ENCODE measurements at places on chromosomes 11 and 22.

- DNase-seq: no peak
Observed at GRCh38 chr22:45296628-45297297, 12.0 kb downstream of the UPK3A start.

DNA sequence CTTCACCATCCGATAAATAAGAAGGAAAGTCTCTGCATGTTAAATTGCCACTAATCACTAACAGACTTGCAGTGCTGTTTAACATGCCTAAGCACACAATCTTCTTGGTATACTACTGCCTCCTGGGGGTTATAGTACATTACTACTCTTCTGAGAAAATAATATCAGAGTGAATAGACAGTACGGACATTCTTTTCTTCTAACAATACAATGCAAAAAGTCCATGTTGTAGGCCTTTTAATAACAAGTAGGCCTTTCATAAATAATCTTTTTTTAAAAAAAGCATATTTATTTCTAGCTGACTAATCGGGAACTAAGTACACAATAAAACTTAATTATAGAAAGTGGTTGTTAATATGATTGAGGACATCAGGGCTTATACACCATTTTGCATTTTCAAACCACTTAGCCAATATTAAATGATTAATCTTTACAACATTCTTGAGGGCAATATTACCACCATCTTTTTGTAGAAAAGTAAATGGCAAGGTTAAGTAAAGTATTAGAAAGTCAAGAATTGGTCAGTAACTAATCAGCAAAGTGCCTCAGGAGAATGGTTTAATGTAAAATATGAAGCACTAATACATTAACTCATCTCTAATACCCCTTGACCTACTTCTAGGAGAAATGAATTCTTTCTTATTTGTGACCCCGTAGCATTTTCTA, 84.7 kb downstream of the TTC28 start:
- DNase-seq: peak; percentile 16

- no peak for DNase-seq
Observed at GRCh38 chr11:19768197-19768596, 55.6 kb downstream of the NAV2 start.

- DNase-seq: peak; percentile 35
Observed at GRCh38 chr22:50305923-50306566, 1.4 kb downstream of the PLXNB2 start.

GRCh38 chr22:35638001-35638400, 10.2 kb upstream of the APOL6 start:
- DNase-seq: no peak

GRCh38 chr22:31291481-31292235, 630 bp downstream of the PIK3IP1 start:
- DNase-seq: no peak

DNA sequence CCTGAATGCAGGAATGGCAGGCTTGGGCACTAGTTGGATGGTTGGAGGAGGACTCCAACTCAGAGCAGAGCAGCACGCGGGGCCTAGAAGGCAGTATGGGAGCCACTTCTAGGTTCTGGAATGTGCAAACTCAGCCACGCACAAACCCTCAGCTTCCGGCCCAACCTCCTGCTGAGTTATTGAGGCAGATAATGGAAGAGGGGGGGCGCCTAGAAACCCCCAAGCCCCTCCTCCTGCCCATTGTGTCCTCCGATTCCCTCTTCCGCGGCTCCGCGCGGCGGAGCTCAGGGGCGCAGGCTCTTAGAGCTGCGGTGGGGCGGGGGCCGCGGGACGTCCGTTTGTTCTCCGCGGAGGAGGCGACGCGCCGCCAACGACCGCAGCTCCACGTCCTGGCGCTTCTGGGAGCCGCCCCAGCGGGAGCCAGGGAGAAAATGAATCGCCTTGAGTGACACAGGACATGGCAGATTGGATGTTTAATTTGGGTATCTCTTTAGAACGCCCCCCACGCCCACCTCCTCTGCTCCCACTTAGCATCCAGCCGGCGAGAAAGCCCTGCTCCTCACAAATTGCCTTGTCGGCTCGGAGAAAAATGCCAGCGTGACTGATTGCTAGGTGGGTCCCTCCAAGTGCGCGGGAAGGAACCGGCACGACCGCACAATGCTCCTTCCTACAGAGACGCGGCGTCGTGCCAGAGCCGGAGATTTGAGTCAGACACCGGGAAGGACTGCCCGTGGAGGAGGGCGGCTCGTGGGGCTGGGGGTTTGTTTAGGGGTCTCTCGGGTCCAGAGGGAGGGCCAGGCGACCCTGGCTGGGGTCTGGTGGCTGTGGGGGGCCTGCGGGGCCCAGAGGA, 144.6 kb downstream of the NECTIN1 start:
- DNase-seq: peak; percentile 80

- no peak for DNase-seq
Observed at GRCh38 chr11:1222491-1223345, at the start of gene MUC5B. Gene MUC5B, plus strand, starts transcription at chr11:1223066. Its CDS starts 58 bp downstream, at chr11:1223124.

- DNase-seq: no peak
Observed at GRCh38 chr11:6553634-6554033, 49.8 kb downstream of the RRP8 start.

DNA sequence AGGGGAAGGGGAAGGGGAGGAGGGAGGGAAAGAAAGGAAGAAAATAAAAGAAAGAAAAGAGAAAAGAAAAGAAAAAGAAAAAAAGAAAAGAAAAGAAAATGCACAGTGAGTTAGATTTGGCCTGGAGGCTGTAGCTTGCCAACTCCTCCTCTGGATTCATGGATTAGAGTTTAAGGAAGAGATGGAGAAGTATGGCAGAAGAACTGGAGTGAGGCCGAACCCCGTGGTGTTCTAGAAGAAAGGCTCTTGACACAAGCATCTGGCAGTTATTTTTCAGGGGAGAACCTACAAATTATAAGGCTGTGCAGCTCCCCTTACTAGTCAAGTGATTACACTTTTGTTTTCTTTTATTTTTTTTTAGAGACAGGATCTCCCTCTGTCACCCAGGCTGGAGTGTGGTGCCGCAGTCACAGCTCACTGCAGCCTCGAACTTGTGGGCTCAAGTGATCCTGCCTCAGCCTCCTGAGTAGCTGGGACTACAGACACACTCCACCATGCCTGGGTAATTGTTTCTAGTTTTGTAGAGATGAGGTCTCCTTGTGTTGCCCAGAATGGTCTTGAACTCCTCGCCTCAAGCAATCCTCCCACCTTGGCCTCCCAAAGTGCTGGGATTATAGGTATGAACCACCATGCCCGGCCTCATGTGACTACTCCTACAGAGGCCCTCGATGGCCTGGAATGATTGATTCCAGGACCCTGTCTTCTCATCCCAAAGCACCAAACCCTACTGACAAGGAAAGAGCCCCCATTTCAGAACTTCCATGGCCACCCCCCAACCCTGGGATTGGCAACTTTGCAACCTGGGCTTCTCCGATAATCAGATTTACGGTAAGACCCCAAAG, 19.5 kb downstream of the ZNF74 start:
- DNase-seq: no peak

GRCh38 chr11:133531458-133531857, 843 bp downstream of the OPCML start:
- DNase-seq: no peak

DNA sequence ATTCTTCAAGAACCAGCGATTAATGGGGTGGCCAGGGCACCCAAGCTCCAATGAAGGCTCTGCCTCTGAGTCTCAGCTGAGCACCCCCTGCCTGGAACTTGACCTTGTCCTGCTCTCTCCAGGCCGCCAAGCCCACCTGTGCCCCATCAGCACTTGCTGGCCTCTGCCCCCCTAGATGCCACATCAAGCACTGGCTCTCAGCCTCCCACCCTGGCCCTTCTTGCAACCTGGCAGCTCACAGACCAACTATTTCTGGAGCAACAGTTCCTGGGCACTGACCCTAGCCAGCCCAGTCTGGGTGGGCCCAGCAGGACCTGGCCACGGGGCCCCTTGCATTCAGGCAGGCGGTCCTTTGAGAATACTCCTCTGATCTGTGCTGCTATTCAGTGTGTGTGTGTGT, 98.8 kb upstream of the PITPNB start:
- no peak for DNase-seq

DNA sequence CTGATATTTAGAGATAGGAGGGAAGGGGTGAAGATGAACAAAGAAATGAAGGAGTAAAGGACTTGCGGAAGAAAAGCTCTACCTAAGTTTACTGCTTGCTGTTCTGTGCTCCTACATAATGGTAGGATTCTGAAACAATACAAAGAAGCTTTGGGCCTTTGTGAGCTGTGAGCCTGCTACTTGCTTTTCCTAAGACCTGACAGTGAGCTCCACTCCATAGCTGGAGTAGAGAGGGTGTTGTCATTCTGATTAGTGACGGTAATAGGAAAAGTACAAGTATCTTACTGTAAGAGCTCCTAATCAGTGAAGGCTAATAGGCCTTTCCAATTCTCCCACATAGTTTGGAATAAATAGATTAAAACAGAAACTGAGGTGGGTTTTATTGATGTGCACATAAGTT, 75.9 kb downstream of the PARVA start:
- DNase-seq: no peak

DNA sequence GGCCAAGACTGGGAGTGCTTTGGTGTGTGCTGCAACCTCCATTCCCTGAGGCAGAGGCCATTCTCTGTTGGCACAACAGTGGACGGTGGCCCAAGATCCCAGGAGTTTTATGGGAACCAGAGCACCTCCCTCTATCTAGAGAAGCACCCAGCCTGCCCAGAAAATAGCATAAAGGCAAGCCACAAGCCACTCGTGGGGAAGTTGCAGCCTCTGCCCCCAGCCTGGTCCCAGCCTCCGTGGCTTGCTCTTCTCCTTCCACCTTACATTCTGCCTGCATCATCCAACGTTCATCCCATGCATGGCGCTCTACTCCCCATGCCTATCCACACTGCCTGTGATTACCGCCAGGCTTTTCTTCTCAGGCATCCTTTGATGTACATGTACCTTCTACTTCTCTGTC, 15.8 kb downstream of the IL17RA start:
- DNase-seq: no peak

DNA sequence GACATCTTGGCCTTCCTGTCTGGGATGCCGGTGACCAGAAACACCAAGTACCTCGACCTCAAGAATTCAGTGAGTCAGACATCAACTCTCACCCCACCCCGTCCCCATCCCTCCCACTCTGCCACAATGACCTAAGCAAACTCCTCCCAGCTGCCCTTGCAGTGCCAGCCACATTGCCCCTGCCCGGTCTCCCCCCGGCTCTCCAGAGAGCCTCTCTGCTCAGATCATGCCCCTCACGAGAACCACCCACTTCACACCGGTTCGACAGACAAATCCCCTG, 23.6 kb upstream of the MYRF start:
- no peak for DNase-seq

DNA sequence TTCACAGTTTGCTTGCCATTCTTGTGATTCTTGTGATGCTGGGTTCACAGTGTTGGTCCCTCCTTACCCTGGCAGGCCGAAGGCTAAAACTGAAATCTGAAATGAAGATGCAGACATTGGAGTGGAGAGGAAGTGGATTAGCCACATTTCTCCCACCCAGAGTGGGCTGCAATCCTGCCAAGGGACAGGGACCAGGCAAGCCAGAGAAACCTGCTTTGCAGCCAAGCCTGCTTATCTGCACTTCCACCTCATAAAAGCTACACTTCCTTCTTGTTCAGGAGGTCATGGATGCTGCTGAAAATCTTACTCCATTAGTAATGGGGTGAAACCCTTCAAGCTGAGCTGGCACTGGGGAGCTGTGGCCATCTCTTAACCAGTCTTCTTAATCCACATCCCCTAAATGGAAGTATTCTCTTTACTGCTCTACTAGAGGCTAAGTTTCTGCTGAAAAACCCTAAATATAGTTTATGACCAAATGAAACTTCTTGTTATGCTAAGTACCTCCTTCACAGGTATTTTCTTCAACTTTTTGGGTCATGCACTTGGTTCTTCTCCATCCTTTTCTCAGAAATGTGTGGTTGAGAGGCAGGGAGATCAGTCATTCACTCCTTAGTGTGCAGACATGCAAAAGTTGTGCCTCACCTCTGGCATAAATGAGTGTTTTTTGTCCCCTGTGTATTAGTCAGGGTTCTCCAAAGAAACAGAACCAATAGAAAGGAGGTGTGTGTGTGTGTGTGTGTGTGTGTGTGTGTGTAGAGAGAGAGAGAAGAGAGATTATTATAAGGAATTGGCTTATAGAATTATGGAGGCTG, 133.9 kb upstream of the BMAL1 start:
- no peak for DNase-seq

DNA sequence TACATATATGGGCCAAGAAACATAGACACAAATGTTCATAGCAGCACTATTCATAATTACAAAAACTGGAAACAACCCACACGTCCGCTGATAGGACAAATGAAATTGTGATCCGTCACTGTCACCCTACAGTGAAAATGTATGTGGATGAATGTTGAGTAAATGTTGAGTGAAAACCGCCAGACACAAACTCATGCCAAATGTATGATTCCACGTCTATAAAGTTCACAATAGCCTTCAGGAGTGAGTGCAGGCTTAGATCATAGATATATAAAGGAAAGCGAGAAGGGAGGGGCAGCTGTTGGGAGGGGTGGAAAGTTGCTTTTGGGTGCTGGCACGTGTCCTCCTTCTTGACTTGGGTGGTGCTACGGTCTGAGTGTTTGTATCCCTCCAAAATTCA, 33.6 kb downstream of the DBX1 start:
- DNase-seq: no peak

DNA sequence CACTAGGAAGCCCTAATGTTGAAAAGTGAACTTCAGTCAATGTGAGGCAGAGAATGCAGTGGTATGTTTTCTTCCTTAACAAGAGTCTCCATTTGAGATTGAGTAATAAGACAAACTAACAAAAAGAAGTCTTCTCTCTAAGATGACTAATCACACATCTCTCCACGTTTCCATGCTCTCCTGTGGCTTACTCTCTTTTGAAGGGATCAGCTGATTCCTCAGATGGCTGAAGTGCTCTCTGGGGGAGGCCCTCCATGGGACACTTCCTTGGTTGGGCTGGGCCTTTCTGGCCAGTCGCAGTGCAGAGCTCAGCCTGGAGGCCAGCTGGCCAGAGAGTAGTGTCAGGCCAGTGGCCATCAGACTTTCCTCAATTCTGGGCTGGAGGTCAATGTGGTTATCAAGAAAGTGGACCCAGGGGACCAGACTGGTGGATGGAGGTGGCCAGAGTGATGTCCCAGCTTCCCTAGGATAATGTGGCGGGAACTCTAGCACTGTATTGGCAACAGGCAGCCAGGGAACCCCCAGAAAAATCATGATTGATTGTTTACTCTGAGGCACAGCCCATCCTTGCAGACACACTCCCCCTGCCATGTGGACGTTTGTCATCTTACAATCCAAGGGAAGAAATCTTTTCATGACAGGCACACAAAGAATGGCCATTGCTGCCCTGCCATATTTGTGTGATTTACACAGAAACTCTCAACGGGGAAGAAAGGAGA, 14.5 kb downstream of the CSRP3 start:
- DNase-seq: no peak

GRCh38 chr22:50314455-50315288, 7.2 kb upstream of the PLXNB2 start:
- peak; percentile 61 for DNase-seq

Data from K562 (cell line).